RWPE2 (cell line): ENCODE measurements at places on chromosomes 1 and 21.

GRCh38 chr1:153365696-153366095, 8.0 kb downstream of the S100A9 start:
- DNase-seq: no peak

DNA sequence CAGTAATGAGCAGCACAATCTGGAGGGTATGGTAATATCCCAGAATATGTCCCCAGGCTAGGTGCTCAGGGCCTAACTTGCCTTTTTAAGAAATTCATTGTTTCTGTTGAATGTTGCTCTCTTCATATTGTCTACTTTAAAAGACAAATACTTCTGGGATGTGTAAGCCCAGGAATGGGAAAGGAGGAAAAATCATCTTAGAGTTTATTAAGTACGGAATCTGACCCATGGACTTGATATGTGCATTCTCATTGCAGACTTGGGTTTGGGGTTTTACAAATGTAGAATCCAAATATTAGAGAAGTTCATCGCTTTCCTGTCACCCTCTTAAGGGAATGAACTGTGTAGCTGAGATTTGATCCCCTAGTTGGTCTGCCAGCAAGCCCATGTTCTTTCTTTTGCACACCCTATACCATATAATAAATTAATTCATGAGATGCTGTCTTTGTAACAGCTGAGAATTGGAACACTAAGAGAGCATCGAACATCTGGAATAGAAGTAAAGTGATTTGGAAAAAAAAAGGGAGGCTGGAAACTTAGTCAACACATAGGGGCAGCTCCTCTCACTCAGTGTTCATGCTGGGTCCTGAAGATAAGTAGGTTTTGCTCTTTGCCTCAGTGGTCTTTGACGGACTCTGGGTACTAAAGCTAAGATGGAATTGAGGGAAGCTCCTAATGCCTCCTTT, 235.8 kb upstream of the C1orf105 start:
- DNase-seq: no peak

DNA sequence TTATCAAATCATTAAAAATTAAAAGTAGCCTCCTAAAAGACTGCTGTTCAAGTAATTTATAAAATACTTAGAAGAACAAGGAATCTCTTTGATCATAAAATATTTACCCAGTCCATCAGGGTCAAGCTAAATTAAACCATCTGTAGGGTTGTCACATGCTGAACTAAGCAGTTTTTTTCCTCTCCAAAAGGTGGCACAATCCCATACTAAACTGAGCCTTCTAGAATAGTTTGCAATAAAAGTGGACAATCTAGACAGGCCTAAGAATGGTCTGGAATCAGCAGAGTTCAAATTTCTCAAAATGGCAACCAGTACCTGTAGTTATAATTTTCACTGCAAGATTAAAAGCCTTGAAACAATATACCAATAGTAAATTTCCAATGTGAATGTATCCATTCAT, 194.8 kb downstream of the EIF4G3 start:
- DNase-seq: no peak

GRCh38 chr1:160062230-160062532, 7.8 kb downstream of the KCNJ10 start:
- no peak for DNase-seq

- DNase-seq: no peak
These were observed 165.3 kb downstream of the TNFSF18 start for GRCh38 chr1:172885411-172885810.

- peak; percentile 75 for DNase-seq
These were observed 92.9 kb downstream of the LAMC2 start for GRCh38 chr1:183278739-183279591.

DNA sequence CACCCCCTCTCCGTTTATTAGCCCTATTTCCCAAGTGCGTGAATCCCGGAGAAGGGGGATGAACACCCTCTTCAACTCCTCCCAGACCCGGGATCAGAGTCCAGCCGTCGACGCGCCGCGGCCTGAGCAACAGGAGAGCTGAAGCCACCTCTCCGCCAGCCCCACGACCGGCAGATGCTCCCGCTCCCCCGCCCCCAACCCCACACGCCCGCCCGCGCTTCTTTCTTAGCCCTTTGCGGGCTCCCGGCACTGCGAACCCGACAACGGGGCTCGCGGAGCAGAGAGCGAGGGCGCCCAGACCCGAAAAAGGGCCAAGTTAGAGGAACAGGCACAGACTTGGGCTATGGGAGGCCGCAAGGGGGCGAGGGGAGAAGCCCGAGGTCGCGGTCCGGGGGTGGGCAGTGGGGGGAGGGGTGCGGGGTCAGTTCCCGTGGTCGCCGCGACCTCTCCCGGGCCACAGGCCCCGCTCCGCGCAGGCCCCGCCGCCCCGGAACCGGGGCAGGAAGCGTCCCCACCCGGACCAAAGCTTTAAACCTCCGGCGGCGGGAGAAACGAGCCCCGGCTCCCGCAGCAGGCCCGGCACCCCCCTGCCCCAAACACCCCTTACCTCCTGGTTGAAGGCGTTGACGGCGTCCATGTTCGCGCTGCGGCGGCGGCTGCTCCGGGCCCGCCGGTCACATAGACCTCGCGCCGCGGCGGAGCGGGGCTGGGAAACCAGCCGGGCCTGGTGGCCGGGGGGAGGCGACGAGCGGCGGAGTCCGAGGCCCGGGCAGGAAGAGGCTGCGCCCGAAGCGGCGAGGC, 662 bp downstream of the SCAF4 start:
- DNase-seq: peak; percentile 62

GRCh38 chr1:96989302-96989701, 267.7 kb downstream of the PTBP2 start:
- DNase-seq: no peak

- DNase-seq: no peak
These were observed 4.3 kb upstream of the NDC1 start for GRCh38 chr1:53842347-53842746.

- no peak for DNase-seq
These were observed 421.0 kb downstream of the DSCAM start for GRCh38 chr21:40425981-40426380.

DNA sequence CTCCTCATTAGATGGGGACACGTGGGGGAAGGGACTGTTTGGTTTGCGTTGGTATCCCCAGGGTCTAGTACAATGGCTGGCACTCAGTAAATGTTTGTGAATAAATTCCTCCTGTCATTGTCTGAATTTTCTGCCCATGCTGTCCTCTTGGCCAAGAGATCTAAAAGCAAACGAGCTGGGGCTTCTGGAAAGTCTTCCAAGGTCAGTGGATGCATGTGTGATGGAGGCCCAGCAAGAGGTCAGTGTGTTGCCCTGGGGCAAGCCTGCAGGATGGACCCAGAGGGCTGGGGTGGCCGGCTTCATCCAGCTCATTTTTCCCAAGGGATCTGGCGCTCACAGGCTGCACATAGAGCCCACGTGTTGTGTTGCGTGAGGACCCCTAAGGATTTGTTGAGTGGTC, 30.0 kb upstream of the JUN start:
- no peak for DNase-seq

DNA sequence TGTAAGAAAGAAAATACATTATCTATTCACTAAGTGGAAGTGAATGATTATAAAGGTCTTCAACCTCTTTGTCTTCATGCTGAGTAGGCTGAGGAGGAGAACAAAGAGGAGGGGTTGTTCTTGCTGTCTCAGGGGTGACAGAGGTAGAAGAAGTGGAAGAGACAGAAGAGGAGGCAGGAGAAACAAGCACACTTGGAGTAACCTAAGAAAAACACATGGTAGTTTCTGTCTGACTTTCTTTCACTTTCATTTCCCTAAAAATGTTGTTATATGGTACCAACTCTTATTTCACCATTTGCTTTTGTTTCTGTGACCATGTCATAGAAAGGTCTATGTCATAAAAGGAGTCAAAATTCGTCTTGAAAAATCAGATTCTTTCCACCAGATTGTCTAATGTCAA, 696.6 kb upstream of the BRINP3 start:
- DNase-seq: no peak

DNA sequence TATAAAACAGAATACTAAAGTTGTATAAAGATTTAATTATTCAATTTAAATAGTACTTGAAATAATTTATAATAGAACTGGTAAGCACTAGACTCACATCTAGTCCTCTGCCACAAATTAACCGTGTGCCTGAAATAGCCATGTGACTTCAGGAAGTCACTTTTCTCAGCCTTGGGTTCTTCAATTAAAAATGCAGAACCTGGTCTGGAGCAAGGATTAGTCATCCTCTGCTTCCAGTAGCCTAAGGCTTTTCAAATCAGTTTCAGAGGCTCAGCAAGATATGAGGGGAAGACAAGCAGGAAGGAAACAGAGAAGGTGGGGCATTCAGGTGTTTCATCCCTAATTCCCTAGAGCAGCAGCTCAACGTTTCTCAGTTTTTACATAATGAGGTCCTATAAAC, 23.0 kb downstream of the DPH5 start:
- no peak for DNase-seq

- DNase-seq: no peak
These were observed 21.1 kb downstream of the MAN1A2 start for GRCh38 chr1:117388328-117388727.

DNA sequence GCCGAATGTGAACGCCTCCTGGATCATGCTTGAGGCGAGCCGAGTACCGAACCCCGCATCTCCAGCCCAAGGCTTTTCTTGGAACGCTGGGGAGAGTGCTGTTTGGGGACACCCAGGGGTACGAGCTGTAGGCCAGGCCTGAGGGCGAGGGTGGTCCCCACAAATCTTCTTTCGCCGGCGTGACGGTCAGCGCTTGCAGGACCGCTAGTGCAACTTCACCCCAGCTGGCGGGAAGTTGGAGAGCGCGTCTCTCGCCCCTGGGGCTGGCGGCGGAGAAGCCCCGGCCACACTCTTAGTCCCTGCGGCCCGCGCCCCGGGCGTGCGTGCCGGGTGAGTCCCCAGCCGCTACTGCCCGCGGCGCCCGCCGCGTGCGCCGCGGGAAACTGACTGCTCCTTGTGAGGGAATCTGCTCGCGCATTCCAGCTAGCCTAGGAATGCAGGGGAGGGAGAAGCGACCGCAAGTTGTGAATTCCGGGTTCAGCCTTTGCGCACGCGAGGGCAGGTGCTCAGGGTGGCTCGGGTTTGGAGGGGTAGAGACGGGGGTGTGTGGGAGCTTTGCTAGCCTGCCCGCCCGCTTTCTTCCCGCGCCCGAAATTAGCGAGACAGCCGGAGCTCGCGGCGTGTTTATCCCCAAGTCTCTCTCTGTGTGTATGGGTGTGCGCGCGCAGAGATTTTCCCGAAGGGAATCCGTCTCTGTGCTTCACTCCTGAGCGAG, 884 bp downstream of the LHX4 start:
- DNase-seq: no peak

DNA sequence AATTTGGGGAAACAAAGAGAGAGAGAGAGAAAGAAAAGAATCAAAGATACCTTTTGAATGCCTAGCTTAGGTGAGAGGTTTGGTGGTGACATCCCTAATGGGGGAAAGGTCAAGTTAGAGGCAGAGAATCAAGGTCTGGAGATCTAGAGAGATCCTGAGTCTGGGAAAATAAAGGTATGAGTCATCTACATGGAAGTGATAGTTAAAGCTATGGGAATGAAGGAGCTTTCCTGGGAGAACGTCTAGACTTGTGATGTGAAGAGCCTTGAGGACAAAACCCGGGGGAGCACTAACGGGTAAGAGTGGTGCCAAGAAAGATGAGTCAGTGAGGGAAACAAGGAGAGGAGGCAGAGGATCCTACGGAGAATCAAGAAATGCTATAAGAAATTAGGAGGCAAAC, 110.8 kb upstream of the RUNX1 start:
- no peak for DNase-seq

- no peak for DNase-seq
These were observed 5.9 kb downstream of the USP24 start for GRCh38 chr1:55209247-55209646.

- DNase-seq: no peak
These were observed 72.8 kb downstream of the S1PR1 start for GRCh38 chr1:101309334-101310311.
